ENCODE measurements at places on chromosomes 2 and 18.

GRCh38 chr2:132654968-132655367 is 15.0 kb downstream of the LYPD1 start:
- DNase-seq = no peak

GRCh38 chr18:23365602-23366001 is 87.5 kb upstream of the RIOK3 start:
- no peak for DNase-seq

DNA sequence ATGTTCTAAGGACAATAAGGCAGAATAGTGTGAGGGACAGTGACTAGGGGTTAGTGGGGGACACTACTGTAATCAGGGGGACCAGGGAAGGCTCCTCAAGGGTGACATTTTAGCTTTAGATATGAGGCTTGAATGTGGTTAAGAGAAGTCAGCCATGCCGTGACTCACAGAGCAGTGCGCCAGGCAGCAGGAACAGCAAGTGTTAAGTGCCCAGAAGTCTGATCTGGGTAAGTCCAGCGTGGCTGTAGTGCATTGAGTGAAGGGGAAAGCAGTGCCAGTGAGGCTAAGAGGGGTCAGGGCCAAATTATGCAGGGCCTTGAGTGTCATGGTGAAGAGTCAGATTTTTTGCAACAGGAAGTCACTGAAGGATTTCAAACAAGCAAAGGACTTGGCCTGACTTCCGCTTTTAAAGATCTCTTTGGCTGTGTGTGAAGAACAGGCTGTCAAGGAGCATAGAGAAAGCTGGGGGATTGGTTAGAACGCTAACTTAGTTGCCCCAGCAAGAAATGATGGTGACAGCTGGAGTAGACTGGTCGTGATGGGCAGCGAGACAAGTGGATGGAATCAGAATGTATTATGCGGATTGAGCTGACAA is 151.5 kb downstream of the MSH2 start:
- DNase-seq = no peak

DNA sequence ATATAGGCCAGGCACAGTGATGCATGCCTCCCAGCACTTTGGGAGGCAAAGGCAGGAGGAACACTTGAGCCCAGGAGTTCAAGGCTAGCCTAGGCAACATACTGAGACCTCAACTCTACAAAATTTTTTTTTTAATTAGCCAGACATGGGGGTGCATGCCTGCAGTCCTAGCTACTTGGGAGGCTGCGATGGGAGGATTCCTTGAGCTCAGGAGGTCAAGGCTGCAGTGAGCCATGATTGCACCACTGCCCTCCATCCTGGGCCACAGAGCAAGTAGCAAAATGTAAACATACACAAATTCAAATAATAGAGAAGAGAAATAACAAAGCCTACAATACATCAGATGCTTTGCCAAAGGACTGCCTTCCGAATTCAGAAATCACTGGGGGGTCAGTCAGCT is 7.0 kb upstream of the SP3 start:
- DNase-seq = no peak

GRCh38 chr2:7057865-7058400 is 140.7 kb downstream of the RNF144A start:
- DNase-seq = no peak

GRCh38 chr2:37864217-37864616 is 60.9 kb upstream of the RMDN2 start:
- no peak for DNase-seq

DNA sequence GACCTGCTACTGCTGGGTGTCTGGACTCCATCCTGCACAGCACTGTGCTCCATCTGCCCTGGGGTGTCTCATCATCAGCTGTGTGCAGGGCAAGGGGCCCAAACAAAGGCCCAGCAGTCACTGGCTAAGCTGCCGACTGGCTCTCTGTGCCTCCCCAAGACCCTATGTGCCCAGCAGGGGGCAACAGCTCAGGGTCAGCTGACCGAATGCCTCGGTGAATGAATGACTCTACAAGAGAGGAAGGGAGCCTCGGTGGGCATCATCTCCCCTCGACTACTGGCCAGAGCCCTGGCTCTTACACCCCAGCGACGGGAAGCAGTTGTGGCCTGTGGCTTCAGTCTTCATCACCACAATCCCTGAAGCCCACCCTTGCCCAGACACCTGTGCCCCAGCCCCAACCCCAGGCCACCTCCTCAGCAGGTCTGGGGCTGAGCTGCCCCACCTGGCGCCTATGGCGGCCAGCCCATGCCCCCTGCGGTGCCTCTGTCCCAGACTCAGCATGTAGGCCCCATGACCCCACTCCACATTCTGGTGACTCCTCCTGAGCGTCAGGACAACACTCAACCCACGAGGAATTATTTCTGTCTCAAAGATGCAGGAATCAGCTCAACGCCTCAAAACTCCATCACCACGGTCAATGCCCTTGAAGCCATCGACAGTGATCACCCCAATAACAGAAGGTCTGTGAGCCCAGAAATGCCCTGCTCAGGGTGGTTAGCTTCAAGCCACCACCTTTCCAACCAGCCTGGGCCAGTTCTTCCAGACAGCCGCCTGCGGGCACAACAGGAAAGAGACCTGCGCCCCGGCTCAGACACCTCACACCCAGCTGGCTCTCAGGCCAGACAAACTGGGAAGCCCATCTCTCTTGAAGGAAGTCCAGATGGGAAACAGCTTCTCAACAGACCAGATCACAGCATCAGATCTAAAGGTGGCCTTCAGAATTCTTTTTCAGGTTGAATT is 1.6 kb upstream of the GPR17 start:
- DNase-seq = no peak

DNA sequence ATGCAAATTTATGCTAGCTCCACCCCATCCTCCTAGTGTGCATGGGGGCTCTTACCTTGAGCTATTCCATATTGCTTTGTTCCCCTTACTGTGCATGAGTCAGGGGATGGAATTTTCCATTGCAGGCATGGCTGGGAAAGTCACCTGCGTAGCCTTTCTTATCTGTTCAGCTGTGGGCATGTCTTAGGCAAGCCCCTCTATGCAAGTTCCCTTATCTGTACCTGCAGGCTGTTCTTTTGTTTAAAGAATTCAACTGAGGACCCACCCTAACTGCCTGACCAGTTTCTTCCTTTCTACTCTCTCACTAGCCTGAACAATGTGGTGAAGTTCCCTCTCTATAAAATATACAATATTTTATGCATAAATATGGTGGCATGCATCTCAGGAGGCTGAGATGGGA is 54.2 kb upstream of the CDCA7 start:
- no peak for DNase-seq

DNA sequence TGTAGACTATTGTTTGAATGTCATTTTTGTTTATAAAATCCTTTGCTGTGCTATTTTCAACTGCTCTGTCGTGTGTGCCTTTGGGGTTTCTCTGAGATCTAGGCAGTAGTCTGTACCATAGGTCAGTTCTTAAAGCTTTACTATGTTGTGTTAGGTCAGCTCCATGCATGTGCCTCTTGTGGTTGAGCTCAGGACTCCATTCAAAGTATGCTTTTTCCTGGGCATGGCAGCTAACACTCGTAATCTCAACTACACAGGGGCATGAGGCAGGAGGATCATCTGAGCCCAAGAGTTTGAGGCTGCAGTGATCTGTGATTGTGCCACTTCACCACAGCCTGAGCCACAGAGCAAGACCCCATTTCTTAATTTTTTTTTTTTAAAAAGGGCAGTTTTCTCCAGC is 174.4 kb upstream of the SPHKAP start:
- no peak for DNase-seq

- DNase-seq = no peak
Observed at GRCh38 chr2:233462202-233462785, 104.3 kb downstream of the USP40 start.

DNA sequence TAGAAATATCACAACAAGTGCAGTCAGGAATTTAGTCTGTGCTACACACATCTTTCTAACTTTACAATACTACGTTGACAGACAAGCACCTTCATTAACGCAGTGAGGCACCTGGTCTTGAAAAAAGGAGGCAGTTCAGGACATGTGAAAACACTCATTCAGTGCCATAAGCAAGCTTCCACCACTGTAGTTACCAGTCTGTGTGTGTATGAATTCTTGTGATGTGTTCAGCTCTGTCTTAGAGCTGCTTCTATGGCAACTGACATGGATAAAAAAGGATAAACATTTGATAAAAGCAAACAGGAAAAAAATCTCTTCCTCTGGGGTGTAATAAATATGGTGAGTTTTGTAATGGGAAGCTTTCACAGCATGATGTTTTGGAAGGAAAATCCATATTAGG is 623.8 kb upstream of the NXPH2 start:
- no peak for DNase-seq

DNA sequence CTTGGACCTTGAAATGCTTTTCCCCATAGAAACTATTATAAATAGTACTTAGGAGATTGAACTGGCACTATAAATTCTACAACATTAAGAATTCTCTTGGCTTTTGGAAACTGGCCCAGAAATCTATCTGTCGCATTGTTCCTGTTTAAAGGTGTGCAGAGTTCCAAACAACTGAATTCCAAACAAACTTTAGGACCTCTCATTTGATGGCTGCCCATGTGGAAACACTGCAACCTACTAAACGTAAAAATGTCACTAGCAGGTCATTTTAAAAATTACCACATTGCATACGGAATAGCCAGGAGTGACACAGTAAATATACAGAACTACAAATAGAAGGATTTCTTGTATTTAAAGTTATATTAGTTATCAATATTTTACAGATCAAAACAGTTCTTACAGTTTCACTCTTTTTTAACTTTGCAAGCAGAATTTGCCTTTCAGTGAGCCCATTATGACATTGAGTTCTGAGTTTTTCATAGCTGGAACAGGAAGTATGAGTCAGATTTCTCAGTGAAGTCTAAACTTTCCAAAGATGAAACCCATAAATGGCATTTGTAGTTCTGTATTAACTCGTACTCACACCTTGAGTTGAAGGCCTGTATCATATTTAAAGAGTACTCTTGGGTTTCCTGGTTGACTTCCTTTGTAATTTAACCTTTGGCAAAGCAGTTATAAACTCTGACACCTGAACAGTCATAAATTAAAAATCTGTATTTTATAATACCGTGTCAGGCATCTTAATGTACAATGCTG is 142.3 kb upstream of the BOD1L2 start:
- DNase-seq = no peak

DNA sequence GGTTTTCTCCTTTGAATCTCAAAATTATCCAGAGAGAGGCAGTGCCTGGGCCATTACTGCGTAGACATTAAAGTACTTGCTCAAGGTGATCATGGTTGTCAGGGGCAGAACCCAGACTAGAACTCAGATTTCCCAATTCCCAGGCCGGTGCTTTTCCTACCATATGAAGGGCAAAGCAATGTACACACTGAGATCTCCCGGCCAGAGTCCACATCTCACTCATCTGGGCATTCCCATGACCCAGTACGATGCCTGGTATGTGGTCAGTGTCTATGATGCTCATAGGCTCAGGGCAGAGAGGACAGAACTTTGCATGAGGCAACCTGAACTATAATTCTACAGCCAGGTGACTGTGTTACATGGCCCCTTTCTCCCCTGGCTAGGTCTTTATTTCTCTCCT is 531.4 kb downstream of the TDRD15 start:
- no peak for DNase-seq

DNA sequence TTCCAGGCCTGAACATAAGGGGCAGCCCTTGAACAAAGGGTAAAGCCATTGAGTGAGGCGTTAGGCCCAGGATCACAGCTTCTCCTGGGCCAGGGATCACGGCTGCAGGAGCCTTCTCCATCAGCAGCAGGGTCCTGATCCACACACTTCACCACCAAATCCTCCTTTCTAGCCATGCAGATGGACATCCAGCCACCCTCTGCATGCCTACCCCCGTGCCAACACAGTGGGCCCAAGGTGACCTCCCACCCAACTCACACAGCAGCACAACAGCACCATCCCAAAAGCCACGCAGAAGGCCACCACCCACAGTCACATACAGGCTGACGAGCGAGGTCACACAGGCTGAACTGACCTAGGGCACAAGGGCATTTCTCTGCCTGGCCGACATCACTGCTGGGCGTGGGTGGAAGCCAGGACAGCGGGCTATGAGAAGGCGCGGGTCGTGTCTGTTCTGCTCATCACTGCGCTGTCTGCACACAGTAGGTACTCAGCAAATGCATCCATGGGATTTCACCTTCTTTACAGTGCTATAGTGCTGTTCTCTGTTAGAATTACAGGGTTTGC is 31.2 kb downstream of the TFCP2L1 start:
- DNase-seq = no peak

GRCh38 chr18:57819671-57820460 is 16.8 kb upstream of the ATP8B1 start:
- no peak for DNase-seq

DNA sequence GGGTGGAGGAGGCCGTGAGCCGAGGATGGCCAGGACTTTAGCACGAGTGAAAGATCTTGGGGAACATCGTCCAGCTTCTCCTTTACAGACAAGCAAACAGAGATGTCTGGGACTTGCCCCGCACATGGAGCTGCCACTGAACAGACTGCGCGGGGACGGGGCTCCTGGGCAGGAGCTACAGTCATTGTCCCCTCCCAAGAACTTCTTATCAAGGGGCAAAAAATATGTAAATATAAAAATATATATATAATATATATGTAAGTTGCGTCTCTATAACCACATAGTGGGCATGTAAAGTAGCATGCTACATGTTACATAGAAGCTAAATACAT is 245.0 kb upstream of the SALL3 start:
- peak; percentile 64 for DNase-seq

- DNase-seq = no peak
Observed at GRCh38 chr2:120964819-120965218, 229.2 kb downstream of the GLI2 start.

GRCh38 chr2:128380961-128381938 is 62.6 kb upstream of the HS6ST1 start:
- DNase-seq = peak; percentile 54

DNA sequence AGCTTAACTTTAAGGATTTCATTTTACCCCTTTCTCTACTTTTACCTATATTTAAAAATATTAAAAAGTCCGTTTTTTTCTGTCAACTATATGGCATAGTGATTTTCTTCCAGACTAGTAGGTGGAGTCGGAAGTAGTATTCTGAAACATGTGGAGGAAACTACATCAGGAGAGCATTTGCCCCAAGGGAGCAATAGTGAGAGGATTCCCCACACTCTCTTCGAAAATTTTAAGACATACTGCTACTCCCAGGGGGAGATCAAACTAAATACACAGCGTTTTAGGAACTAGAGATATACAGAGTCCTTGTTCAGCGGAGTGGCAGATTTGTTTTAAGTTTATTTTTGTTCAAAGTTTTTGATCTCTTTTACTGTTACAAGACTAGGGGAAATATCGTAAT is 40.6 kb downstream of the METAP1D start:
- DNase-seq = no peak

DNA sequence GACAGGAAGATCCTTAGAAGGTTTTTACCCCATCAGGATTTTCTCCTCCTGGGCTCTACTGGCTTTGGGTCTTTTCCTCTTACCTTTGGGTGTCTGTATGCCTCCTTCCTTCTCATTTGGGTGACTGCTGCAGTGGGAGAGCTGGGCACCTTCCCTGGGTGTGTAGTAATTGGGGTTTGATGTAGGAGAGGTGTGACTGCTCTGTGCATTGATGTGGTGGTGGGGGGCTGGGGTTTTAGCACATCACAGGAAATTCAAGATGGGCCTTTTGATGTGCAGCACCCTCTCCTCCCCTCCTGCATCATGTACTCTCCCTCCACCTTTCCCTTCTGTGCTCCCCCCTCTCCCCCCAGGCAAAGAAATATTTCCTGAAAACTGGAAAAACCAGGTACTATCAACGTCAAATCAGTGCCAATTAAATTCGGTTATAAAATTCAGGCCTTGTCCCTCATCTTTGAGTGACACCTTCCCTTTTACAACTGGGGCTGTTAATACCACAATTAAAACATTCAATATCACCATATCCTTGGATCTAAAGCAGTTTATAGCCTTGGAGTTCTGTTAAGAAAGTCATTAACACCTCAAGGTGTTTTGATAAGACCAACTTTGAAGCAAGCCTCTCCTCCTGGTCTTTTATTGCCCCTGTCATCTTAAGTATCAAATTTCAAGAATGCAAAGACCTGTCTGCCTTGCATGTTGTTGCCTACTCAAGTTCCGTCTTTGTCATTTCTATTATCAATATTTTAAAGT is 23.3 kb downstream of the EDAR start:
- DNase-seq = no peak

Data from suprapubic skin (tissue), 4 donors.